ENCODE measurements at places on chromosomes 11 and 22. TPM values are rescaled to one million over a fixed set of nuclear protein-coding genes. Genes with fewer than 3 reads are reported as not detected.

RIMBP3C gene
- total RNA-seq, result 0.13 TPM

OLFML1 gene
- total RNA-seq, result 5.2 TPM

MS4A15 gene
- total RNA-seq, result 0.38 TPM

LYVE1 gene
- 14.4 TPM for total RNA-seq

DNA sequence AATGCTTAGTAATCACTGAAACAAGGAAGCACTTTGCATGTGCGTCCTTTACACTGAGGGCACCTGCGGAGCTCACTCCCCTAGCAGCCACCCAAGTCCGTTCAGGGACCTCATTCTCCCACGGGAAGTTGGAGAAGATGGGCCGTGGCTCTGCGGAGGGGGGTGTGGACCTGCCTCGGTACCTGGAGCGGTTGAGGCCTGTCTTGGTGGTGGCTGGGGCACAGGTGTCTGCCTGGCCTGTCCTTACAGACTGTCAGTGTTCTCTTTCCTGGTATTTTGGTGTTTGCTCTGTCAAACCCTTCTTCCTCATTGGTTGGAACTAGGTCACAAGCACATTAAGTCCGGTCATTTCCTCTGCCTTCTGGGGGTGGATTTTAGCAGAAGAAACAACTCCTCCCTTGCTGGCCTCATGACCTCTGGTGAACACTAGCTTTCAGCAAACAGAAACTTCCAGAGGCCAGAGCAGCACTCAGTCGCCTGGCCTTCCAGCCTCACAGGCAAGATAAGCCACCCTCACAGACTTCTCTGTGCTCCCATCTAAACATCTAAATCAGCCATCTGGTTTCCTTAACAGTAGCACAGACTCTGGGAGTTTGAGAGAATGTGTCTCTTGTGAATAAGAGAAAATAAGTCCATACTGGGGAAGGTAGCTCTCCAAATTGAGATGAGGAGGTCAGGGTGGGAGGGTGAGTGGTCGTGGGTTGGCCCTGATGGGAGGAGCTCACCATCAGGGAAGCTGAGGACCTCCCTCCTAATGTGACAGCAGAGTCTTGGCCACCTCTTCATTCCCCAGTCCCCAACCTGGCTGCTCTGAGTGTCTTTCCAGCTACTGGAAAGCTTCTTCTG, 8.6 kb downstream of the SNAP29 start:
- peak; percentile 77 for DNase-seq

DNA sequence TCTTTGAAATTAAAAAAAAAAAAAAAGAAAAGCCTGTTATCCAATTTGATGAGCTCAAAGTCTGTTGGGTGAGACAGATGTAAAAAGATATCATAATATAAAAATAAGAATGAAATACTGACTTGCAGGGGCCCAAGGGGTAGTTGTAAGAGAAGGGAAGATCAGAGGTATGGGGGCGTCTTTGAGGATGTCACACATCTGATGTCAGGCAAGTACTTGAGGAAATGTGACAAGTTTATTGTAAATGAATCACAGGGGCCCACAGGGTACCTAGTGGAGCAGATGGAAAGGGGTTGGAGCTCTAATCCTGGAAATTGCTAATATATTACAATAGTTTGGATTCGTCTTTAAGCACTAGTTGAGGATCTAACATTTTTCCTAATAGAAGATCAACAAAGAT, 131.6 kb downstream of the MAML2 start:
- DNase-seq, result no peak

DNA sequence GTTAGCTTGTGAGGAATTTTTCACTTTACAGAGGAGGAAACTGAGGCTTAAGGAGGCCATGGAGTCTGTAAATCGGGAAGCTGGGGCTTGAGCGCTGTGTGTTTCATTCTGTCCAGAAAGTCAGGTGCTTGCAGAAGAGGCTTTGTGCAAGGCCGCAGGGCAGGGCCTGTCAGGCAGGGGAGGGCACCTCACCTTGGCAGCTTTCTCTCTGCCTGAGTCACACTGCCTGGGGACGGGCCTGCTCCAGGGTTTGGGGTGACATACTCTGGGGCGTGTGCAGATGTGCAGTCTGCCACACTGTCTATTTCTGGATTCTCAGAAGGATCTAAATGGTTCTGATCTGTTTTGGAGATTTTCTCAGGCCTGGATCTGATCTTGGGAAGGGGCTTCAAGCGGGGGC, 8.4 kb downstream of the INCENP start:
- DNase-seq, result no peak

GRCh38 chr22:29092243-29092642, 19.4 kb downstream of the KREMEN1 start:
- no peak for DNase-seq

GRCh38 chr11:20372081-20372626, 8.6 kb downstream of the HTATIP2 start:
- no peak for DNase-seq
